ENCODE measurements at places on chromosomes 11 and 22. TPM values are rescaled to one million over a fixed set of nuclear protein-coding genes. Genes with fewer than 3 reads are reported as not detected.

The FOLR3 gene
- 0.18 TPM for total RNA-seq

The C2CD3 gene
- 17.4 TPM for total RNA-seq

The FGF4 gene
- total RNA-seq = 0.09 TPM

The CAPN5 gene
- total RNA-seq = 7.1 TPM

The TUB gene
- total RNA-seq = 7.1 TPM

The SLCO2B1 gene
- 3.4 TPM for total RNA-seq

The MUC5AC gene
- 2.9 TPM for total RNA-seq

The PLAAT5 gene
- total RNA-seq = not detected

The CRYBB2 gene
- total RNA-seq = 0.13 TPM

The CHADL gene
- not detected for total RNA-seq

The DDX25 gene
- not detected for total RNA-seq

The KCNA4 gene
- not detected for total RNA-seq

The APOBEC3F gene
- 2.5 TPM for total RNA-seq

The LGALS12 gene
- not detected for total RNA-seq

The ADM2 gene
- 0.60 TPM for total RNA-seq

The GAL3ST3 gene
- not detected for total RNA-seq

The SERPIND1 gene
- total RNA-seq = not detected

The FAM118A gene
- total RNA-seq = 11.8 TPM

The RBMXL2 gene
- not detected for total RNA-seq
